ENCODE measurements at places on chromosomes 2 and 18. TPM values are rescaled to one million over a fixed set of nuclear protein-coding genes. Genes with fewer than 3 reads are reported as not detected.

DNA sequence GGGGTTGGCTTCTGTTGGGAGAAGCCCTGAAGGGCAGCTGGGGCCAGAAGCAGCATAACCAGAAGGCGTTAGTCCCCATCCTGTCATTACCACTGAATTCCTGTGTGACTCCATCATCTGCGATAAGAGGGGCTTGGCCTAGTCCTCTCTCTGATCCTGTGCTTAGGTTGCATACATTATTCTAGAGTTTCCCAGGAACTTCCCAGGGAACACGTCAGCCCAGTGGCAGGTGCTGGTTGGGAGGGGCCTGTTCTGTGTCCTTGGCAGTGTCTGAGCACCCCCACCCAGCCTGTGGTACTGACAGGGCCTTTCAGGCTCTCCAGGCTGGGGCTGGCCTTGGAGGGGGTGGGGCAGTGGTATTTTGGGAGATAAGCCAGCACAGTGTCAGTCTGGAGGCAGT, 4.5 kb upstream of the TOGARAM2 start:
- no peak overlapping the region for H3K4me3 ChIP-seq
- H3K4me1 ChIP-seq: no peaks in the 10 kb centered on the region
- H3K36me3 ChIP-seq: no peaks in the 10 kb centered on the region
- no peak overlapping the region for H3K27ac ChIP-seq
- no peak for DNase-seq
- H3K27me3 ChIP-seq: no peaks in the 10 kb centered on the region

Gene RSAD2
- total RNA-seq: 0.33 TPM

Gene RASGRP3
- 13.1 TPM for total RNA-seq

Gene LIMS4
- total RNA-seq: 0.64 TPM

DNA sequence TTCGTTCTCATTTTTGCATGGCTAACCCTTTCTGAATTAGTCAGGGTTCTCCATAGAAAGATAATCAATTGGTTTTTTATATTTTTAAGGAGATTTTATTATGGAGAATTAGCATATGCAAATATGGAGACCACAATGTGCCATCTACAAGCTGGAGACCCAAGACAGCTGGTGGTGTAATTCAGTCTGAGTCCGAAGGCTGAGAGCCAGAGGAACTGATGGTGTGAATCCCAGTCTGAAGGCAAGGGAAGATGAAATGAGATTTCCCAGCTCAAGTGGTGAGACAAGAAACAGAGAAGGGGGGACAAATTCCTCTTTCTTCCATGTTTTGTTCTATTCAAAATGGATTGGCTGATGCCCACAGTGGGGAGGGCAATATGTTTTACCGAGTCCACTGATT, 80.7 kb downstream of the PLCL1 start:
- no peak for DNase-seq
- no peaks in the 10 kb centered on the region for H3K36me3 ChIP-seq
- H3K4me1 ChIP-seq: no peaks in the 10 kb centered on the region
- no peak overlapping the region for H3K27ac ChIP-seq

Gene PROM2
- total RNA-seq: 48.8 TPM

- DNase-seq: no peak
- H3K27me3 ChIP-seq: no peaks in the 10 kb centered on the region
- no peaks in the 10 kb centered on the region for H3K4me1 ChIP-seq
- H3K4me3 ChIP-seq: no peak overlapping the region
These were observed 103.6 kb upstream of the SERPINE2 start for GRCh38 chr2:224142397-224143312.

- no peak overlapping the region for H3K4me3 ChIP-seq
- H3K36me3 ChIP-seq: no peaks in the 10 kb centered on the region
- DNase-seq: no peak
- H3K27ac ChIP-seq: no peak overlapping the region
- no peaks in the 10 kb centered on the region for H3K27me3 ChIP-seq
These were observed 19.4 kb upstream of the RIT2 start for GRCh38 chr18:43134876-43135275.

GRCh38 chr2:66699793-66700676, 265.1 kb downstream of the MEIS1 start:
- DNase-seq: no peak
- no peaks in the 10 kb centered on the region for H3K36me3 ChIP-seq
- no peaks in the 10 kb centered on the region for H3K4me1 ChIP-seq
- peak overlapping the region; percentile 45 for H3K27ac ChIP-seq

- H3K27ac ChIP-seq: no peak overlapping the region
- no peak for DNase-seq
- H3K4me1 ChIP-seq: no peaks in the 10 kb centered on the region
- H3K4me3 ChIP-seq: no peak overlapping the region
- no peaks in the 10 kb centered on the region for H3K36me3 ChIP-seq
These were observed 2.2 kb downstream of the CCDC102B start for GRCh38 chr18:68800075-68800474.

GRCh38 chr2:23131066-23131575, 253.9 kb upstream of the KLHL29 start:
- no peaks in the 10 kb centered on the region for H3K27me3 ChIP-seq
- H3K36me3 ChIP-seq: no peaks in the 10 kb centered on the region
- H3K4me1 ChIP-seq: no peaks in the 10 kb centered on the region
- H3K27ac ChIP-seq: no peak overlapping the region

DNA sequence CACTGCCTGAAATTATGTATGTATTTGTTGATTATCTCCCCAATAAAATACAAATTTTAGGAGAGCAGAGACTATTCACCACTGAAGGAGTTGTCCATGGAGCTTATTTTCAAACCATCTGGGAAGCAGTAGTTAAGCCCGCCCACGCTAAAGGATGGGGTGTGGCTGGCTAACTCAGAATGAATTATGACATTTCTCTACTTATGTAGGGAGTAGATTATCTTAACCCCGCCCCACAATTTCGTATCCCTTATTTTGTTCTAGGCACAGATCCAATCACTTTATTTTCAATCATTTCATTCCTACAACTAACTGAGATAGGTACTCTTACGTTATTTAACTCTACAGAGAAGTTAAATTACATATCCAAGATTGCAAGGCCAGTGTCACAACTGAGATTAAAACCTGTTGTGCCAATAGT, 1.4 kb upstream of the LAPTM4A start:
- H3K27ac ChIP-seq: peak overlapping the region; percentile 100
- no peaks in the 10 kb centered on the region for H3K4me1 ChIP-seq
- peak overlapping the region; percentile 66 for H3K4me3 ChIP-seq
- H3K27me3 ChIP-seq: no peaks in the 10 kb centered on the region

Gene CDH7
- 0.16 TPM for total RNA-seq

- no peak for DNase-seq
- H3K4me3 ChIP-seq: no peak overlapping the region
- no peaks in the 10 kb centered on the region for H3K27me3 ChIP-seq
- no peaks in the 10 kb centered on the region for H3K36me3 ChIP-seq
- no peak overlapping the region for H3K27ac ChIP-seq
These were observed 1.2 kb upstream of the MRO start for GRCh38 chr18:50820901-50821520.

DNA sequence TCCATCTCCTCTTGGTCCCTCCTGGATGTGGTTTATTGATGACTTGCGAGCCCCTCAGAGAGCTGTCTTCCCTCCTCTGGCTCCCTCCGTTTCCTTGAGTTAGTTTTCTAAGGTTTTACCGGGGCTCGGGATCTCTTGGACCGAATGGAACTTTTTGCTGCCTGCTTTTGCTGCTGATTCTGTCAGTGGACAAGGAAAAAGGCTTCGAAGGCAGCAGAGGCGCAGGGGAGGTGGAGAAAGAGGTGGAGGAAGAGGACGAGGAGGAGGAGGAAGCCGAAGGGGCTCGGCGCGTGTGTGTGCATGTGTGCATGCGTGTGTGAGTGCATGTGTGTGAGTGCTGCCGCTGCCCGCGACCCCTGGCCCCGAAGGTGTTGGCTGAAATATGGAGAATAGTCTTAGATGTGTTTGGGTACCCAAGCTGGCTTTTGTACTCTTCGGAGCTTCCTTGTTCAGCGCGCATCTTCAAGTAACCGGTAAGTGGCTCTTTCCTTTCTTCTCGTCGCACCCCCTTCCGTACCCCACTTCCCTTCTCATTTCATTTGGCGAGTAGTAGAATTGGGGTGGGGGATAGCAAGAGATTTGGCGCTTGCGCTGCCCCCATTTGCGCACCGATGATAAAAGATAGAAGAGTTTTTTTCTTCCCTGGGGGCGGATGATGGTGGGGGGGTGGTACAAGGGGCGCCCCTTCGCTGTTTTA, 557 bp downstream of the DCC start:
- no peaks in the 10 kb centered on the region for H3K36me3 ChIP-seq
- DNase-seq: no peak
- H3K4me3 ChIP-seq: peak overlapping the region; percentile 58
- peaks cover 52% of the 10 kb centered on the region for H3K27me3 ChIP-seq

GRCh38 chr18:36038102-36038663, 29.2 kb downstream of the RPRD1A start:
- no peaks in the 10 kb centered on the region for H3K36me3 ChIP-seq
- no peak overlapping the region for H3K4me3 ChIP-seq
- peaks cover 4% of the 10 kb centered on the region for H3K4me1 ChIP-seq
- no peak overlapping the region for H3K27ac ChIP-seq
- H3K27me3 ChIP-seq: no peaks in the 10 kb centered on the region

Gene TXNDC2
- total RNA-seq: 0.16 TPM

Gene C2orf80
- not detected for total RNA-seq

DNA sequence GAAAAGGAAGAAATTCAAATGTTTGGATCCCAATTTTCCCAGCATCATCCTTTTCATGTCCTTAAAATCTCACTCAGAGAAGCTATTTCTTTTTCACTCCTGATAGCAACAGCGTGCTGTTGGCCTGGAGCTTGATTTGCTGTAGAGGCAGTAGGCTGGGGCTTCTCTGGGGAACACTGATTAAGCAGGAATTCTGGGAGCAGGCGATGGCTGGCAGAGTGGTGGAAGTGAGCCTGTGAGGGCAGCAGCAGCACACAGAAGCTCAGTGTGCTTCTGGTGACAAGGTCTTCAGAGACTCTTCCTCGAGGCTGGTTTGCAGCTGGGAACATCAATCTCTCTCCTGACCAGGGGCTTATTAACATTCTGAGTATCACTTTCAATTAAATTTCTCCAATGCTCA, 284.6 kb downstream of the DPP10 start:
- H3K27me3 ChIP-seq: no peaks in the 10 kb centered on the region
- no peaks in the 10 kb centered on the region for H3K36me3 ChIP-seq
- no peak for DNase-seq
- H3K4me1 ChIP-seq: no peaks in the 10 kb centered on the region
- H3K4me3 ChIP-seq: no peak overlapping the region

- no peaks in the 10 kb centered on the region for H3K27me3 ChIP-seq
- H3K4me1 ChIP-seq: no peaks in the 10 kb centered on the region
- no peak overlapping the region for H3K27ac ChIP-seq
- no peak overlapping the region for H3K4me3 ChIP-seq
- no peaks in the 10 kb centered on the region for H3K36me3 ChIP-seq
These were observed 1.8 kb downstream of the WNT10A start for GRCh38 chr2:218882461-218882816.

DNA sequence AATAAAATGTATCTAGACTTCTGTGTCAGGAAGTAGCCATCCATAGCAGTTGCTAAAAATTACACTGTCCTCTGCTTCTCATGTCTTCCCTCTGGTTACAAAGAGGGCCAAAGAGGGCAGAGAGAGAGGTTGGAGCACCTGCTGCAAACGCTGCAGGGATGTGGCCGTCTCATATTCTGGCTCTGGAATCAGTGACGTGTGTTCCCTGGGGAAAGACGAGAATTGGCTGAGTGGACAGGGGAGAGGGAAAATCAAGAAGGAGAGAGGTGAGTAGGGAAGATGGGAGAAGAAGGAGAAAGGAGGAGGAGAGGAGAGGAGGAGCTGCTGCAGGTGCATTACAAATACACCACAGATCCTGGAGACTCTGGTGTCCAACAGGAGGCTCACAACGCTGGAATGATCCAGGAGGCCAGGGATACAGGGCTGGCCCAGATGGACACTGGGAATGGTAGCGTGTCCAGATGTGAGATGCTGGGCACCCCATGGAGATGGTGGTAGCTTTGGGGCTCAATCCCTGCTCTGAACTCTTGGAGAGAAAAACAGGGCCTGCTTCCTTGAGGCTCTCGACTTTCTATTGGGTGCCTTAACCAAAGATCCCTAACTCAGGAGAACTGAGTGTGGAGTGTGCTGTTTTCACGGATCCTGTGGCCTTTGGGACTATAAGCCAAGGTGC, 118.4 kb upstream of the PXDN start:
- H3K27me3 ChIP-seq: peaks cover 63% of the 10 kb centered on the region
- DNase-seq: no peak
- no peaks in the 10 kb centered on the region for H3K4me1 ChIP-seq
- H3K36me3 ChIP-seq: no peaks in the 10 kb centered on the region

- H3K27ac ChIP-seq: peak overlapping the region; percentile 67
- H3K4me3 ChIP-seq: peak overlapping the region; percentile 68
- H3K27me3 ChIP-seq: no peaks in the 10 kb centered on the region
- H3K36me3 ChIP-seq: no peaks in the 10 kb centered on the region
These were observed 4.6 kb downstream of the RND3 start for GRCh38 chr2:150482667-150483400.

GRCh38 chr2:66334237-66335029, 100.5 kb upstream of the MEIS1 start:
- DNase-seq: no peak
- no peaks in the 10 kb centered on the region for H3K36me3 ChIP-seq
- H3K27me3 ChIP-seq: no peaks in the 10 kb centered on the region
- no peak overlapping the region for H3K4me3 ChIP-seq
- H3K27ac ChIP-seq: no peak overlapping the region

GRCh38 chr2:23809150-23809549, 117.8 kb downstream of the ATAD2B start:
- no peak for DNase-seq
- H3K27ac ChIP-seq: no peak overlapping the region
- H3K27me3 ChIP-seq: no peaks in the 10 kb centered on the region

Gene NGEF
- total RNA-seq: 1.6 TPM

Gene TANK
- 166 TPM for total RNA-seq

- no peaks in the 10 kb centered on the region for H3K27me3 ChIP-seq
- no peak overlapping the region for H3K4me3 ChIP-seq
- H3K4me1 ChIP-seq: no peaks in the 10 kb centered on the region
- H3K36me3 ChIP-seq: no peaks in the 10 kb centered on the region
- no peak for DNase-seq
- H3K27ac ChIP-seq: no peak overlapping the region
These were observed 353.7 kb downstream of the RAD51AP2 start for GRCh38 chr2:17164550-17164949.

DNA sequence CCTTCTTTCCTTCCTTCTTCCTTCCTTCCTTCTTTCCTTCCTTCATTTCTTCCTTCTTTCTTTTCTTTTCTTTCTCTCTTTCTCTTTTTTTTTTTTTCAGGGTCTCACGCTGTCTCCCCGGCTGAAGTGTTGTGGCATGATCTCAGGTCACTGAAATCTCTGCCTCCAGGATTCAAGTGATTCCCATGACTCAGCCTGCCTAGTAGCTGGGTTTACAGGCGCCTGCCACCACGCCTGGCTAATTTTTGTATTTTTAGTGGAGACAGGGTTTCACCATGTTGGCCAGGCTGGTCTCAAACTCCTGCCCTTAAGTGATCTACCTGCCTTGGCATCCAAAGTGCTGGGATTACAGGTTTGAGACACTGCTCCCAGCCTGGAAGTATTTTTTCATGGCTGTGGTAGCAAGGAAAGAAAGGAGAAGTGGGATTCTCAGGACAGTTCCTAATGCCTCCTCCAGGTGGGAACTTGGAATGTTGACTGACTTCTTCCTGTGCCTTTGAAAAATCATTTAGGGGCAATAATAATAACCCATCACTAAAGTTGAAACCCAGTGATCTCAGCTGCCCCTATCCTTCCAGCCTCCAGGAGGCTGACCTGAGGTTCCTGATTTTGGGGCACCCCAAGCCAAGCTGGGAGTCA, 89.3 kb upstream of the CELF4 start:
- no peaks in the 10 kb centered on the region for H3K4me1 ChIP-seq
- no peak overlapping the region for H3K4me3 ChIP-seq
- H3K27me3 ChIP-seq: no peaks in the 10 kb centered on the region
- H3K27ac ChIP-seq: no peak overlapping the region

GRCh38 chr18:41324020-41324791, 630.8 kb upstream of the PIK3C3 start:
- H3K4me3 ChIP-seq: no peak overlapping the region
- no peaks in the 10 kb centered on the region for H3K4me1 ChIP-seq
- H3K36me3 ChIP-seq: no peaks in the 10 kb centered on the region
- H3K27ac ChIP-seq: no peak overlapping the region
- H3K27me3 ChIP-seq: no peaks in the 10 kb centered on the region

All from breast epithelium (tissue), 4 donors.